RPMI7951 (cell line): ENCODE measurements at places on chromosomes 4 and X.

DNA sequence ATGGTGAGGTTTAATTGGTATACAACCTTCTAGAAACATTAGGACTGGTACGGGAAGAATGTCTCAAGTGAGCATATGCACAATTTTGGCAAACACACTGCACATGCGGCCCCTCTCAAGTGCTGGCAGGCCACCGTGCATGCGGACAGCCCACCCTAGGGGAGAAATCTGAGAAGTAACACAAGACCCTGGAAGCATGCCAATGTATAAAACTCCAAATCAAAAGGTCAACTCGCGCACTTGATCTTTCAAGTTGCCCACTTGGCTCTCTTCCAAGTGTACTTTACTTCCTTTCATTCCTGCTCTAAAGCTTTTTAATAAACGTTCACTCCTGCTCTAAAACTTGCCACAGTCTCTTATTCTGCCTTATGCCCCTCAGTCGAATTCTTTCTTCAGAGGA is 488.3 kb downstream of the CFAP47 start:
- no peak for DNase-seq

DNA sequence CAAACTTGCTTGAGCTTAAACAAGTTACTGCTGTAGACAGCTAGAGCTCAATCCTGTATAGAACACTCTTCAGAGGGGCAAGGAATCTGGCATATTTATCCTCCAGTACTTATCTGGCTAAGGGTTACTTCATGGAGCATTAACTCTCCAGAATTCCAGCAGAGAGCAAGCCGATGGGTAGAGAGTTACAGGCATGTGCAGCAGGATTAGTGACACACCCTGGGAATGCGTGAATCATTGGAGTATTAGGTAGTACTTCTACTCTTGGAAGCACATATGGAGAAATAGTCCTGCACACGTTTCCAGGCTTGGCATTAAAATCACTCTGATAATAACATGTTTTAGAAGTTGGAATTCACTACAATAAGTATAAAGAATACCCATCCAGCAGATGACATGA is 35.4 kb downstream of the GRXCR1 start:
- DNase-seq, result no peak

GRCh38 chrX:10189317-10190268 is 32.8 kb downstream of the CLCN4 start:
- DNase-seq, result peak; percentile 60

GRCh38 chrX:39477762-39478120 is 620.0 kb downstream of the BCOR start:
- DNase-seq, result peak; percentile 90

GRCh38 chrX:138890491-138890890 is 179.0 kb upstream of the FGF13 start:
- DNase-seq, result no peak

DNA sequence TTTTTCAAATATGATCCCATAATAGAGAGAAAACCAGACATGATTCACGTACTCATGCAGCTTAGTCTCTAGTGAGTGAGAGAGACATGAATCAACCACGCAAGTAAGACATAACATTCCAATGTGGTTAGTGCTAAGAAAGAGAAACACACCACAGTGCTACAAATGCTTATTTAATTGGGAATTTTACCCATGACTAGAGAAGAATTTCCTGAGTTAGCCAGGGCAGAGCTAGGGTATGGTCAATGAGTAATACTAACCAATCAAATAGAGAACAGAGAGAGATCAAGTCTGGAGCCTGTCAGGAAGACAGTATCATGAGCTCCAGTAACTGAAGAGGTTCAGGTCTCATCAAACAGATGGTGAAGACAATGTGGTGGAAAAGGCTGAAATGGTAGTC is 495.2 kb downstream of the PDGFC start:
- DNase-seq, result peak; percentile 96

- no peak for DNase-seq
These were observed 70.9 kb downstream of the PDHA2 start for GRCh38 chr4:95910749-95911148.

DNA sequence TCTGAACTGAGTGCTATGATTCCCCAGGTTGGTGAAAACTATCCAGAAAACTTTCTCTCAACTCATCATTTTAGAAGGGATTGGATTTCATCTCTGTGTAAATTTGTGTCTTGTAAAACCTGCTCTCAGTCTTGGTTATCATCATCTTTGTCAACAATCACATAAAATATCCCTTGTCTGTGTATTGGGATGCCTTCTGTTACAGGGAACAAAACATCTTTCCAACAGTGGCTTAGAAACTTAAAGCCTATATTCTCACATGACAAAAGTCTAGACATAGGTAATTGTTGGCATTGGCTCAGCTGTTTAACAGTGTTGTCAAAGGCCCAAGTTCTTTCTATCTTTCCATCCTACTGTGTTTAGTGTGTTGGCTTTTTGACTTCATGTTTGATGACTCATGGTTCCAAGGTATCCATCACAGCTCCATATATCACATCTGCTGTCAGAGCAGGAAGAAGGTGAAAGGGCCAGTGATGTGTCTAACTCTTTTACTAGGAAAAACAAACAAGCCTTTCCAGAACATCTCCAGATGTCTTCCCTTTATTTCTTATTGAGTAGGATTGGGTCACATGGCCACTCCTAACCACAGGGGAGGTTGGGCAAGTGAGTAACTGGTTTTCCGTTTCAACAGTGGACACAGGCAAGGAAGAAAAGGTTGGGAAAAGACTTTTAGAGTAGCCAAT is 65.0 kb downstream of the PHEX start:
- DNase-seq, result peak; percentile 94

DNA sequence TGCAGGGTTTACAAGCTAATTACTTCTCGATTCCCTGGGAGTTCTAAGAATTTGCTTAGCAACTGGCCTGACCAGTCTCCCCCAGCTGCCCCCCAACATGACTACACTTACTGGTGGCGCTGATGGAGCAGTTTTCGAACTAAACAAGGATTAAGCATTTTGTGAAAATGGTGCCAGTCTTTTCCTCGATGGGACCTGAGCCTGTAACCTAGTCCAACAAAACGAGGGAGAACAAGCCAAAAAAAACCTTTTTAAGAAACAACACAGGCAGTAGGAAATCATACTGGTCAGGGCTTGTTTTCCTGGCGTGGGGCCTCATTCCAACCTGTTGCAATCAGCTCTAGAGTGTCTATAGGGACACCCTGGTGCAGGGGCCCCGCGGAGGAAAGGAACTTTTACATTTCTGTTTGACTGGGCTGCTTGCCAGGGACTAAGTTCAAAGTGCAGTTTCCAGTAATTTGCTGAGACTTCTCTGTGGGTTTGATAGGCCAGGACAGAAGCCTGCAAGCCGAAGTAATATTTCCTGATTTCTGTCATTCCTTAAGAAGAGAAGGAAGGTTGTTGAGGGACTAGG is 158.7 kb downstream of the SPRY1 start:
- DNase-seq, result peak; percentile 20

DNA sequence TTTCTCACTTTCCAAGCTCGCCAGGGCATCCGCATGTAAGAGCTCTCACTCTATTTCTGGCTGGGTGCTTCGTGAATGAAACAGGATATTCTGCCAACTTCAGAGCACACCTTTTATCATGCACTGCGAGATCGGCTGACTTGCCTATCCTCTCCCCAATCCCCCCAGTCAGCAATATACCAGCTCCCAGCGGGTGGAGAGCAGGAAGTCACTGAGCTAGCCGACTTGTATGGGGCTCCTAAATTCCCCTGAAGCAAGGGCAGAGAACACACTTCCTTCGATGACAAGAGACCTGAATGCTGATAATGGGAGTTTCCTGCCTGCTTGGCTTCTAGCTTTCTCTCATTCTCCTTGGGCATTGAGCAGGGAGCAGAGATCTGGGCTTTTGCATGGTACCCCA is 33.8 kb upstream of the MAMLD1 start:
- DNase-seq, result no peak

DNA sequence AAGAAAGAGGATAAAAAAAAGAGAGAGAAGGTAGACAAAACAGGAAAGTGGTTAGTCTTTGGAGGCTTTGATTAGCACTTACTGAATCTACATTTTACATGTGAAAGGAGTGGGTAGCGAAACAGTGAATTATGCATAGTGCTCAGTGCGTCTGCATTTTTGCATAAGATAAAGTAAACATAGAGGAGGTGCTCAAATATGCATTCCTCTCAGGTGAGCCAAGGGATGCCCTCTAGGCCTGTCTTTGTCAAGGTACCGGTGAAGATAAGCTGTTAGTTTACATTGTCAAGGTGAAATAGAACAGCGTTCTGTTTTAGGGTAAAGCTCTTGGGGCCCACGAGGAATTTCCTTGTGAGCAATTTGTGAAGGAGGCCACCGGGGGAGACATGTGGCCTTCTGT is 260.6 kb downstream of the TRIML1 start:
- DNase-seq, result no peak

- no peak for DNase-seq
These were observed 4.5 kb upstream of the TNIP3 start for GRCh38 chr4:121168446-121169281.

- no peak for DNase-seq
These were observed 2480.2 kb downstream of the PCDH7 start for GRCh38 chr4:33200377-33200776.

- DNase-seq, result peak; percentile 53
These were observed 330.2 kb downstream of the PTTG2 start for GRCh38 chr4:38290366-38290765.

DNA sequence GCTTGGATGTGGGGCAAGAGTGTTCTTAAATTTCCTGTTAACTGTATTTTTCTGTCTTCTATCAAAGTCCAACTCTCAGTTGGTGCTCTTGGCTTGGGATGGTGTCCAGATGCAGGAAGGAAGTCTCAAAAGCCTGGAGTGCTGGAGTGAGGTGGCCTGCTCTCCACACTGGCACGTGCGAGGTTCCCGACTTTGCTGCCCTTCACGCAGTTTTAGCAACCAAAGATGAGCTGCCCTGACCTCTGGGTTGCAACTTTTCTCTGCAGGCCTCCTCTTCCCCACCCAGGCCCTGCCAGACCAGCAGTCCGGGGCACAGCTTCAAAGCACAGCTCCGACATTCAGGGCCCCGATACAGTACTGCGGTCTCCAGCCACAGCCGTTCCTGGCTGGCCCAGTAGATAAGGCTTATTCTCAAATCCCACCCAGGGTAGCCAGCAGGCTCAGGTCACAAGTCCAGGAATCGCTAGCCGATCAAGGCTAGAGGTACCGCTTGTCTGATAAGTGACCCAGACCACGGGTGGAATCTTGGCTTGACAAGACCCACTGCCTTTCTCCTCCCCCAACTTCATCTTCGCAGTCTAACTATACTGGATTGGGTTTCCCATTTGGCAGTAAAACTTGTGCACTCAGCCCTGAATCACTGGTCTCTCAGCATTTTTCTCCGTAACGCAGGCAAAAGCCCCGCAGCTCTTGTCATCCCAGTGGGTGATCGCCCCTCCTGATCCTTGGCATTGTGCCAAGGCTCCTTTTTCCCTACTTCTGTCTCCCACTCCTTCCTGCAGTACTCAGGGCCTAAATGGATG is 21.8 kb upstream of the JADE1 start:
- DNase-seq, result no peak

GRCh38 chr4:54061067-54061466 is 3.3 kb downstream of the CHIC2 start:
- DNase-seq, result no peak

DNA sequence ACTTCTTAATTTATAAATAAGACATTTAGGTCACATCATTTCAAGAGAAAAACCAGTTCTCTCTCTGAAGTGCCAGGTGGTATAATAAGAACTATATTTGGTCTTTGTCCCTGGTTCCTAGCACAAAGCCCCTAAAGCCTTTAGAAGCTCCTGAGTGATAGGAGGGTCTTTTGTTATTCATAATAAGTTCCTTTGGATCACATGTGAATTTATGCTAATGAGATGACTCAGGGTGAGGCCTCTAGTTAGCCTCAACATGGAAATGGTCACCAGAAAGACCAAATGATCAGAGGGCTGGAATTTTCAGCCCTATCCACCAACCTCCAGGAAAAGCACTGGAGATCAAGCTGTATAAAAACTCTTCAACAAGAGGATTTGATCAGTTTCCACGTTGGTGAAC is 68.1 kb upstream of the BLTP1 start:
- DNase-seq, result no peak

- no peak for DNase-seq
These were observed 52.3 kb upstream of the SMIM31 start for GRCh38 chr4:164701665-164702064.
